ENCODE measurements at places on chromosomes 12 and 14.

GRCh38 chr12:60072911-60073310 lies 477.1 kb downstream of the SLC16A7 start:
- peak; percentile 65 for DNase-seq

DNA sequence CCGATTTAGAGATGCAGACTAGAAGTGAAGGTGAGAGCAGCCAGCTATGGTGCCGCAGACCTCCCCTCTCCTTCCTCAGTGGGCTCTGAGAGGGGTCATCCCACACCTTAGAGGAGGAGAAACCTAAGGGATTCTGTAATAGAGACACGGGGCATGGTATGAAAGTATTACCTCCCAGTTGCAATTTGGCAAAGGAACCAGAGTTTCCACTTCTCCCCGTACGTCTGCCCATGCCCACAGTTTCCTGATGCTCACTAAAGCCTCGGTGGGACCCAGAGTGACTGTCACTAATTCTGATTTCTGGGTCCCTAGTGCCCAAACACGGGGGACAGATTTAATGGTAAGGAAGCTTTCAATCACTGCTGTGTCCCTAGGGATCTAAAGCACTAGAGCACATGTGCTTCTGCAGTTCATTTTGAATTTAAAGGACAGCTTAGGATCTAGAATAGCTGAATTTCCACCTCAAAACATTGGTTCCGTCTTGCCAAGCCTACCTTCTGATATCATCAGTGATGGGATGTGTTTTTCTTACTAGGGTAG lies 44.1 kb downstream of the DAD1 start:
- no peak for DNase-seq

DNA sequence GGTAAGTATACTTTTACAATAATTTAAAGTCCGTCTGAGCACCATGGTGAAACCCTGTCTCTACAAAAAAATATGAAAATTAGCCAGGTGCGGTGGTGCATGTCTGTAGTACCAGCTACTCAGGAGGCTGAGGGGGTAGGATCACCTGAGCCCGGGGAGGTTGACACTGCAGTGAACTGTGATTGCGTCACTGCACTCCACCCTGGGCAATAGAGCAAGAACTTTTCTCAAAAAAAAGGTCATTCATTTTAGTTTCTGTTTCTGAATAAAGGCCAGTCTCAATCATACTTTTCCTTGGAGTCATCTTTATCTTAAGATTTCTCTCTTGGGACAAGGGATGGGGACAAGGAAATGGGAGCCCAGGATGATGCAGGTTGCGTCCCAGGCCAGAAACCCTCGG lies 12.9 kb downstream of the ANKRD13A start:
- no peak for DNase-seq

- DNase-seq, result no peak
Measured at GRCh38 chr12:16531621-16532020, 74.3 kb downstream of the LMO3 start.

DNA sequence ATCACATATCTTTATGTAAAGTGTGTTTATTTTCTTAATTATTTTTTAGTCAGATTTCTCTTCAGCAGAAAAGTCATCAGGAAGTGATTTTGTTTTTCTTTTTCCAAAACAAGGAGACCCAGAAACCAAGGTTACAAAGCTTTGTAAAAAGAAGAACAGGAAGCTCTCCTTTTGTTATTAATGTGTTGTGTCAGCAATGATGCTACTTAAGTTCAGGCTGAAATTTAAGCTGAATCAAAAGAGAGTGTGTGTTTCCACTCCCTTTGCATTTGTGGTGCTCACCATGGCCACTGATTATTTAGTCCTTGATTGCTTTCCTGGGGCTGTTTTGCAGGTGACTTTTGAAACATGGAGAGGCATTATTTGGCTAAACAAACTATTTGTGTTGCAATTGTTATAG lies 155.3 kb upstream of the ATP2B1 start:
- DNase-seq, result no peak

DNA sequence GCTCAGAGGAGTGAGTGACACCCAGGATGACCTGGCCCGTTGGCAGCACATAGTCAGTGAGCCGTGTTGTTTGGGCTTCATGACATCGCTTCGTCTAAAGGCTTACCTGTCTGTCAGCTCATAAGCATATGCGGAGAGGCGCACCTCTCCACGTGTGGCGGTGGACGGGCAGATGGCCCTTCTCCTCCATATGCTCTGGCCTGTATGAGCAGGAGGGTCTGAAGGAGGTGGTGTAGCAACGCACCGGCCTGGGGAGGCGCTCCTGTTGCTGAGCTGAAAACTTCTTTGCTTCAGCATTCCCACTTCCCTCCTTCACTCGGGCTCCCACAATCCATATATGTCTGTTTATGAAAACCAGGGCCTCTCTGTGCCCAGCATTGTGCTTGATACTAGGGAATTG lies 186.1 kb downstream of the TSPAN9 start:
- no peak for DNase-seq

DNA sequence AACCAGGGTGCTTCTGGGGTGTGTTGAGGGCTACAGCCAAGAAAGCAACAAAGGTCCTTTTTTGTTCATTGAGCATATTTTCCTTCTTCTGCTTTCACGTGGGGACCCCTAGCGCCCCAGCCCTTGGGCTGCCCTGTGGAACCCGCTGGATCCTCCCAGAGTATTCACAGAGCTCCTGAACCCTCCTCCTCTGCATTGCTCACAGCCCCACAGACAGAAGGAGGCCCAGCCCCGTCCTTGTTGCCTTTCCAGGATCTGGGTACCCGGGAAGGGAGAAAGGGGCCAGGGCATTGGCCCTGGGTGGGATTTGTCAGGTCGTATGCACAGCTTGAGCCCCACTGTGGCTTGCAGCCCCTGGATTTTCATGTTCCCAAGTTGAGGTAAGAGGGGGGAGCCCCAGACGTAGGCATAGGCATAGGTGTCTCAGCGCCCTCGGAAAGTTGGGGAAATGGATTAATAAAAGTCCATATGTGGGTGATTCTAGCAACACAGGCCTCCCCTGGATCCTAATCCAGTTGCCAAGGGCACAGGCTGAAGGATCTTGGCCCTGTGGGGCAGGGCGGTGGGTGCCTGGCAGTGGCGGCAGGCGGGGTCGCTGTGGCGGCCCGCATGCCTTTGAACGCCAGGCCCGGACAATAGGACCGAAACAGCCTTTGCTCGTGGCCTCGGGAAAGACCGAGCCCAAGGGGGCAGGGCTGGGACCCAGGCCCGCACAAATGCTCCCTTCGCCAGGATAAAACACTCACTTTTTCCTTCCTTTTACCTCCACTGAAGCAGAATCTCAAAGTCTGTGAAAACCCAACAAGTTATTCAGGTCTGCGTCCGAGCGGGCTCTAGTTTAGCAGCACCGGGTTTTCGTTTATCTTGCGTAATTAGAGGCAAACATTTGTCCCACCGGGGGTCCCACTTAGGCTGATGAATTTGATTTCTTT lies 3.0 kb upstream of the HOXC10 start:
- DNase-seq, result no peak

DNA sequence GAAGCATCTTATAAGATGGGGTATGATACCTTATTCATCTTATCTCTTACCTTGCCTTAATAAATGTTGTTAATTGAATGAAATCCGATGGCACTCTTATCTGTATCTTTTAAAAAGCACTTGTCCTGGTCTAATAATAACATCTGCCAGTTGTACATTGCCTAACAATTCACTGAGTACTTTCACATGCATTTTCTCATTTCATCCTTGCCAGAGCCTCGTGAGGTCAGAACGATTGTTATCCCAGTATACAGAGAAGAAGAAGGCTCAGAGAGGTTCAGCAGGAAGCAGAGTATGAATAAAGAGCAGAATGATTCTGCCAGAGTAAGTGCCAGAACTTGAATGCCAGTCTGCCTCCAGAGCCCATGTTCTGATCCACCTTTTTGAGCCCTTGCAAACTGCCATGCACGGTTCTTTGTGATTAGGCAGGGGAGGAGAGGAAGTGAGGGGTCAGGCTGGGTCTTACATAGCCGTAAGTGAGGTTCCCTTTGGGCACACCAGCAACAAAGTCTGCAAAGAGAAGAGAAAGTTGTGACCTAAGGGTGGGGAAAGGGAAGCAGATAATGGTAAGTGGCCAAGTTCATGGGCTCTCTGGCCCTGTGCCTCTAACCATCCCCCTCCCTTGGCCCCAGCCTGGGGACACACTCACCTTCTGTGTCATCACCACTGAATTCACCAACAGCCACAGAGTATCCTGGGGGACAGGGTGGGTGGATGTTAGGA lies 11.7 kb downstream of the ITGA5 start:
- DNase-seq, result no peak

GRCh38 chr12:13085968-13086686 lies 17.3 kb downstream of the GSG1 start:
- no peak for DNase-seq

DNA sequence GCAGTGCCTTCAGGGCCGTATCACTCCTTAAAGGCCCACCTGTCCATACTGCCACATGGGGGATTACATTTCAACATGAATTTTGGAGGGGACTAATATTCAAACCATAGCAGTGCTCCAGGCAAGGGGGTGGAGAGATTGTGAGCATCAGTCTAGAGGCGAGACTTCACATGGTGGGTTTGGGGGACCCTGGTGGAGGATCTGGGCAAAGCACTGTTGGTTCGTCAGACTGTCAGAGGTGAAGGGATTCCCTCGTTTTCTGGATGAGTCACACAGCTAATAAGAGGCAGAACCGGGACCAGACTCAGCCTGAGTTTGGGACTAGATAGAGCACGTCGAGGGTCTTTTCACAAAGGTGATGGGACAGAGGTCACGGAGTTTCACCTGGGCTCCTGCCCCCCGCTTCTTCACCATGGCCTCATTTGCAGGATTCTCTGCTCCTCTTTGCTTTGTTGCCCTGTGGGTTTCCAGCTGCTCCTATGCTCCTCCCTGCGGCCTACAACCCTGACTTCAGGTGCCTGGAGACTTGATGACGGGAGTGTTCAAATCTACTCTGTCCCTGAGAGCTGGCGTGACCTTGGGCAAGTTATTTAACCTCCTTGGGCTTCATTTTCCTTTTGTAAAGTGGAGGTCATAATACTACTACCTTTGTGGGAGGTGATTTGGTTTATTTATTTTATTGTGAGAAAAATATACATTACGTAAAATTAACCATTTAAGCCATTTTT lies 41.5 kb downstream of the TEAD4 start:
- no peak for DNase-seq

GRCh38 chr12:25051656-25052195 lies 102.8 kb upstream of the BCAT1 start:
- DNase-seq, result no peak

GRCh38 chr14:61396279-61396678 lies 74.9 kb downstream of the PRKCH start:
- DNase-seq, result no peak

GRCh38 chr12:82524641-82525040 lies 162.1 kb upstream of the TMTC2 start:
- no peak for DNase-seq

DNA sequence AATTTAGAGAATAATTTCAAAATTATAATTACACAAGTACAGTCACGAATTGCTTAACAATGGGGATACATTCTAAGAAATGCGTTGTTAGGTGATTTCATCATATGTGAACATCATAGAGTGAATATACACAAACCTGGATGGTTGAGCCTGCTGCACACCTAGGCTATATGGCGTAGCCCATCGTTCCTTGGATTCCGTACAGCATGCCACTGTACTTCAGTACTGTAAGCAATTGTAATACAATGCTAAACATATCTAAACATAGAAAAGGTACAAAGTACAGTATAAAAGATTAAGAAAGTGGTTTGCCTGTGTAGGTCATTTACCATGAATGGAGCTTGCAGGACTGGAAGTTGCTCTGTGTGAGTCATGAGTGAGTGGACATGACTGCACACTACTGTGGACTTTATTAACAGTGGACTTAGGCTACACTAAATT lies 286.2 kb downstream of the CACNA1C start:
- peak; percentile 87 for DNase-seq

GRCh38 chr14:77221241-77221871 lies 39.8 kb downstream of the TMEM63C start:
- DNase-seq, result no peak

Data from HCEC 1CT (cell line).